ENCODE measurements at places on chromosomes 13 and 19.

DNA sequence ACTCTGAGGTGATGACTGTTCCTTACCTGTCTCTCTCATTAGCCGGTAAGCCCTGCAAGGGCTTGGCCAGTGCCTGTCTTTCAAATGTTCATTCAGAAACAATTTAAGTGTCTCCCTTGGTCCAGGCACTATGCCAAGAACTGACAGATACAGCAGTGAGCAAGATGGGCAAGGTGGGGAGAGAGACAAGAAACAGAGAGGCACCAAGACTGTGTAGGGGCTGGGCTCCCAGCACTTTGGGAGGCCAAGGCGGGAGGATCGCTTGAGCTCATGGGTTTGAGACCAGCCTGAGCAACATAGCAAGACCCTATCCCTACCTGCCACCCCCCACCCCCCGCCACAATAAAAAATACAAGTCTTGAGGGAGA, 1.3 kb upstream of the CCNE1 start:
- no peak for DNase-seq

DNA sequence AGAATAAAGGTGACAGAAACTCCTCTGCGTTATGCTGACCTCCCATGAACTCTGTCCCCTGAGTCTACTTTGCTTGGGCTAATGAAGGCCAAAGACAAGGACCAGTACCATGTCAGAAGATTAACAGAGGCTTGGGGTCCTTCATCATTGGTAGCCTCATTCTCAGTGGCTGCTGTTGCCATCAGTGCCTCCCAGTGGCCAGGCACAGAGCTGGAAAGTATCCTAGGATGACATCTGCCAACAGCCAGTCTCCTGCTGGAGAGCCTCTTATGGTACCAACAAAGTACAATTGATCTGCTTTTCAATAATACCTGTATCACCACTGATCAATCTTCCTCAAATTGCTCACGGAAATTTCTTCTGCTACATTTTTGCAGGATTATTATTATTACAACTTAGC, 281.6 kb downstream of the DNAJC15 start:
- DNase-seq = no peak

DNA sequence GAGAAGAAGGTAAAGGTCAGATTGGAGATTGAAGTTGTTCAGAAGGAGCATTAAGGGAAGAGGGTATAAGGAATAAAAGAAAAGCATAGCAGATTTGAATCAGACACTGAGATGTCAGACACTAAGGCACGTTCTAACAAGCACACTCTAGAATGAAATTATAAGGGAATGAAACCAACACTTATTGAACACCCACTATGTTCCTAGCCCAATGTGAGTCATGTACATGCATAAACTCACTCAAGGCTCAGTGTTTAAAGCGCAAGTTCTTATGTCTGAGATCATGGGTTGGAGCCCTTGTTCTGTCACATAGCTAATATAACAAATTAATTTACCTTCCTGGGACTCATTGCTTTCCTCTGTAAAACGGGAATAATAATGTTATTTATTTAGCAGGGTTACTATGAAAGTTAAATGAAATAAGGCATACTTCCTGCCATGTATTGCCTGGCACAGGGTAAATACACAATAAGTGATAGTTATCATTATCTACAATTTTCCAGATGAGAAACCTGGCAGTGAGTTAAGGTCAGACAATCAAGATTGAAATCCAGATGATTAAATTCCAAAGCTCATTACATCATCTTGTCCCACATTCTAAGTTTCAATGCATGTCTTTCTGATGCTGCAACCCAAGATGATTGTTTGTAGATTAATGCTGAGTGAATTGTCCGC, 68.3 kb upstream of the DACH1 start:
- DNase-seq = no peak

- no peak for DNase-seq
These were observed 10.2 kb downstream of the SPRYD7 start for GRCh38 chr13:49925881-49926418.

DNA sequence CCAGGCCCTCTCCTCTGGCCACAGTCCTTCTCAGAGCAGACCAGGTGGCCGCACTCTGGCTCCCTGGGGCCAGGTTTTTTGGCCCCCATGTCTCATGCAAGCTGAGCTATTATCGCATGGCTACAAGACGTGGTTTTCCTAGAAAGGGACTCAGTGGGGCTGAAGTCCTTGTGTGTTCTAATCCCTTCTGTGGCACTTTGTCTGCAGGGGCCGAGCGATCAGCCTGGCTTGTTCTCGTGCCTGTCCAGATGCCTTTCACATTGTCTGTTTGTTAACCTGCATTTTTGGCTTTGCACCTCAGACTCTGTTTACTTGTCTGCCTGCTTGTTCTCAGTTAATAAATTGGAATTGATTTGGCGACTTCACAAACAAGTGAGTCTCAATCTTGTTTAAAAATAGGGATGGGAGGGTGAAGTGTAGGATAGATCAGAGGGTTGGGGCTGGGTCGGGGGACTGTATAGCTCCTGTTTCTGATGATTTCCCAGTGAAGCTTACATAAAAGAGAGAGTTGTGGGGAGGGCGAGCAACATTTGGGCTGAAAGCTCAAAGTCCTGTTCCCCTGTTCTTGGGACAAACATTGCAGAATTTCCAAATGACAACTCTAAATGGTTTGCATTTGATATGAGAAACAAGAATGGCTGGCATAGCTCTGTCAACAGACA, 440.4 kb downstream of the COG6 start:
- no peak for DNase-seq

- DNase-seq = no peak
These were observed 94.2 kb upstream of the WASF3 start for GRCh38 chr13:26463296-26463695.

DNA sequence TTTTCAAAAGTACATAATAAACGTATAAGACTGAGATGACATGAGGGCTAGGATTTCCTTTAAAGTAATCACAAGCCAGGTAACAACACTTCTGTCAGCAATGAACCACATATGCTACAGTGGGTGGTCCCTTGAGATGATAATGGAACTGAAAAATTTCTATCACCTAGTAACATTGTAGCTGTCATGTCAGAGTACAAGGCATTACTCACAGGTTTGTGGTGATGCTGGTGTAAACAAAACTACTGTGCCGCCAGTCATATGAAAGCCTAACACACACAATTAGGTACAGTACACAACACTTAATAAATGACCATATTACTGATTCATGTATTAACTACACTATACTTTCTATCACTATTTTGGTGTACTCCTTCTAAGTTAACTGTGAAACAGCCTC, 36.8 kb downstream of the MIPEP start:
- DNase-seq = no peak

DNA sequence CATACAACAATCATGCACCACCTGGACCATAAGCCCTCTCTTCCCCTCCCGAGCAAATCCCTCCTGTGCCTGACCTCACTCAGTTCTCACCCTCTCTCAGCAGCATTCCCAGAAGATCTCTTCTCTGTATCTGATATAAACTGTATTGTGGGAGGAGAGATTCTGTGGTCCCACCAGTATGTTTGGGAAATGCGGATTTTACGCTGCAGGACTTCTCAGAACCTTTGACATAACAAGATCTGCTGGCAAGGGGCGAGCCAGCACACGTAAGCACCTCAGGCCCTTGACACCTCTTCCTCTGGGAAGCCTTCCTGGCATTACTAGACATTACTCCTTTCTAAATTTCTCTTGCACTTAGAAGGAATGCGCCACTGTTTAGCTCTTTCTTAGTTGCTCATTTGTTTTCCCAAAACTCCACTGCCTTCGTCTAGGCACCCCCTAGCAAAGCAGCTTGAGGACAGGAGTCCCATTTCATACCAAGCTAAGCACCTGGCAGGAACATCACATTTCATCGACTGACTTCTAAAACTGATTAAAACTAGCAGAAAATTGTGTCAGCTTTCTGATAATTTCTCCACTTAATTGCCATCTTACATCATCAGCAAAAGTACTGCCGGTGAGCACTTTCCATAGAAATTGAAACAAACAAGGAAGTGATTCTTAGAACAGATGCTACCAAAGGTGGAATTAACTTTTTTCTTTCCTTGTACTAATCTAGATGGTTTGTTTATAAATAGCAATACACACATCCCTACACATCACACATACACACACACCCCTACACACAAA, 63.2 kb downstream of the CCDC70 start:
- no peak for DNase-seq

DNA sequence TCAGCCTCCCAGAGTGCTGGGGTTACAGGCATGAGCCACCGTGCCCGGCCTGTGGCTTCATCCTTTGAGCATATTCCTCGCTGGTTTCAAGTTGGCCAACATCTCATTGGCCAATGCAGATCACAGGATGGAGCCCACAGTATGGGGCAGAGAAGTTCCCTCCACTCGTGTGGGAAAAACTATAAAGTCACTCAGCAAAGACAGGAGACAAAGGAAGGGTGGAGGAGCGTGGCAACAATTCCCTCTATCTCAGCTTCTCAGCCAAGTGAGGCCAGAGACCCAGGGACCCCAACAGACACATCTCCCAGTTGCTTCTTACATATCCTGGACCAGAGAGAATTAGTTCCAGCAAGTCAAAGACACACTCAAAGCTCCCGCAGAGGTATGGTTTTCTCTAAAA, 184.6 kb upstream of the SOX1 start:
- DNase-seq = no peak

All from NCI-H1436 treated with DMSO at 0.1 percent for 48 hours (cell line).